Kidney glomerular epithelial cell (primary cell): ENCODE measurements at places on chromosomes 5 and 9.

DNA sequence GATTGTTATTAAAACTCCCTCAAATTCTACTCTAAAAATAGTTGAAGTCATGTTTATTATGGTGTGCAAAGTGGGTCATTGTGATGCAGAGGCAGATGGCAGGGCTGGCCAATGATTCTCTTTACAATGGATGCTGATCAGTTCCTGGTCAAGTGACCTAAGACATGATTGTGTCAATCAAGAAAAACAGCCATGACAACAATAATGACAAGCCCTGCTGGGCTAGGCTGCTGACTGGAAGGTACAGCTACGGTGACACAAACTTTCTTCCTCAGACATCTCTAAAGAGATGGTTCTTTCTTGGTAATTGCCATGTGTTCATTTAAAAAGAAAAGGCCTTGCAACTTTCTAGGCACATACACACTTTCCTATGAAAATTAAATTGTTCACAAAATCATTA lies 3.6 kb downstream of the SLC24A2 start:
- DNase-seq: no peak

DNA sequence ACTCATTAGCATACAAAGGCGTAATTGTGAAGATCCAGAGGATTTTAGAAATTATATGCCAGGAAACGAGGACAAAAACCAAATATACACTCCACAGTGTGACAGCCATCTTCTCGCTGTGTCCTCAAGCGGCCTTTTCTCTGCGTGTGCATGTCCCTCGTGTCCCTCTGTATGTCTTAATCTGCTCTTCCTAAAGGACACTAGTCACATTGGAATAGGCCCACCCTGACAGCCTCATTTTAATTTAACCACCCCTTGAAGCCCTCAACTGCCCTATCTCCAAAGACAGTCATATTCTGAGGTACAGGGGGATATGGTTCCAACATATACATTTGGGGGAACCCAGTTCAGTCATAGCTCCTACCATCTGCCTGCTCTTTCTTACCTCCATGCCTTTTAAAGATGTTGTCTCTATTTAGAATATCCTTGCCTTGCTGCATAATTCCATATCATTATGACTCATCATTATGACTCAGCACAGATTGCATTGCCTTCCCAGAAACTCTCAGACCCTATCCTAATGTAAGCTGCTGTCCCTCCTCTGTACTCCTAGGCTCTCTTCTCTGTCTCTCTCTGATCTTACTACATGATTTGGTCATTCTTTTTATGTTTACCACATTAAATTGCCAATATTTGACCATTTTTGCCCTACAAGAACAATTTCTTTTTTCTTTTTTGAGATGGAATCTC lies 210.9 kb downstream of the AOPEP start:
- DNase-seq: peak; percentile 48

DNA sequence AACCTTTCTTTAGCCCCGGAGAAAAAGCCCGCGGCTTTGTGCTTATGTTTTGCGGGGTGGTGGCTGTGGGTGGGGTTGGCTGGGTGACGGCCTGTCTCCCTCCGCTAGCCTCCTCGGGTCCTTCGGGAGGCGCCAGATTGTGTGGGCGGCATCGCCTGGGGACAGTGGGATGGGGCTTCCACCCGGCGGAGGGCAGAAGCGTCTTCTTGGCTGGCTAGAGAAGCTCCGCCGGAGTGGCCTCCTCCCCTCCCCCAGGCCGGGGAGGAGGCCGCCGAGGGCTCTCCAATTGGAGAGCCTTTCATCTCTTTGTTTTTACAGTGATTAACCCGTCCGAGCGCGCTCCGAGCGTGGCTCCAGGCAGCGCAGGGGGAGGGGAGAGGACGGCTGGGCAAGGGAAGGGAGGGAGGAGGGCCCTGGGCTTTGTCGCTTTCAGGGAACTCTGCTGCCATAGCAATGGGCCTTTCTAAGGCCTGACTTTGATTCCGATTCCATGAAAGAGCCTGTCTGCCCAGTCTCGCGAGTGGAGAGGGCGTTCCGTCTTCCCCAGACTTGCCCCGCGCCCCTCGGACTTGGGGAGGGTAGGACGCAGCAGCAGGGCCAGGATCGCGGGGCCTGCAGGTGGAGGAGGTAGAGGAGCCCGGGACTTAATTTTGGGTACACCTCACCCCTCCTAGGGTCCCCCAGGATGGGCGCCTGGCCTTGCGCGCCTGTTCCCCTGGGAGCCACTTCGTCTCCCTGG lies 36.7 kb upstream of the TIFAB start:
- DNase-seq: peak; percentile 41

DNA sequence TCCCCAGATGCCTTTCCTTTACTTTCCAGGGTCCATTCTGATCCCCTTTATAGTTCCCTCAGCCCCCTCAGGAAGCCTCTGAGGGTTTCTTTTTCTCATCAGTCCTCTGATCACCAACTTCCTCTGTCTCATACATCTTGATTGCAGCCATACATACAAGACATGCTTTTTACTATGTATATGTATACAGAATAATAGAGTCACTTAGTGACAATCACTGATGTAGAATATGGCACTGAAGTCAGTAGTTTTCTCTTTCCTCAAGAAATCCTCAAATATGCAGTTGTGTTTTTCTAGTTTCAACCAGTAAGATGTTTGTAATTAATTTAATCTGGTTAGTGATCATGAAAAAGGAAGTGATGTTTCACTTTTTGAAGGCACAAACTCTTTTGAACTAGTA lies 364.1 kb downstream of the MAN2A1 start:
- DNase-seq: no peak

DNA sequence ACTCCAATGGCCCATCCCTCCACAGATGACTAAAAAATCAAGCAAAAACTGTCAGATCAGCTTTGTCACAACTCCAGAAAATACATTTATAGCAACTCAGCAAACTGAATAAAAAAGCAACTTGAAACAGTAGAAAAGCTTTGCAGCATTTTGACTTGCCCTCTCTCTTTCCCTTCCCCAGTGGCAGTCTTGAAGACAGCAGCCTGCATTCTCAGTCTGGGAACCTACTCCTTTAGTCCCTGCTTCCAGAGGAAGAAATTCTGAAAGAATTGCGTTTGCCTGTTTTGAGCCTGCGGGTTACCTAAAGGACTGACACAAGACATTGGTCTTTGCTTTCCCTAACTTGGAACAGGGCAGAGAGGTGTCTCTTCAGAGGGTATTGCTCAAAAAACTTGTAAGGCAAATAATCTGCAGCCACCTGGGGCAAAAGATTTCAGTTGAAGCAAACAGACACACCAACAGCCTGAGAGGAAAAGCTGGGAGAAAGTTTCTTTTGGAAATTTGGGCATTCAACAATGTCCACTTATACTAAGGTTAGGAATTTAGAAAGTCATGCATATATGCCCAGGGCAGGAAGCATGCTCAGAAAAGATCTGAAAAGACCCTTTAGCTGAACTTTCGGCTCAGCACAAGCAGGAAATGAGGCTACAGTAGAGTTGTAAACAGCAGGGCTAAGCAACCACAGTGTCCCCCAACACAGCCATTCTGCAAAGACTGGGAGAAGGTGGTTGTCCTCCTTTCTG lies 15.2 kb upstream of the SLC35D2 start:
- DNase-seq: no peak

DNA sequence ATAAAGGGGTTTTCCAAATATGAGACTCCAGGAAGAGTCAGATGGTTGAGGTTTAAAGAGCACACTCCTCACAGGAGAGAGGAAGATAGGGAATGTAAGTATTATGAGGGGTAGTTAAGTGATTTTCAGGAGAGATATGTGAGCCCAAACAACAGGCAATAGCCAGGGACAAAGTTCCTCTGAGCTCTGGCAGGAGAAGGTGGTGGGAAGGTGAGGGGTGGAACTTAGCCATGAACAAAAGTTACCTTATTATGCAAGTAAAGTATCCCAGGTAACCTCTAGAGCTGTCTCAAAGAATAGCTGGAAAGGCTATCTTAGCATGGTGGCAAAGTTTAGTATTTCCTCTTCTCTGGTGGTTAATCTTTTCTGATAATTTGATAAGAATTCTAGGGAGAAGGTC lies 450.5 kb upstream of the PTPRD start:
- no peak for DNase-seq

GRCh38 chr5:146788898-146789297 lies 89.7 kb downstream of the PPP2R2B start:
- no peak for DNase-seq

GRCh38 chr9:127402401-127403090 lies 5.6 kb downstream of the SLC2A8 start:
- DNase-seq: no peak

GRCh38 chr5:175535796-175536195 lies 57.4 kb downstream of the SFXN1 start:
- no peak for DNase-seq

DNA sequence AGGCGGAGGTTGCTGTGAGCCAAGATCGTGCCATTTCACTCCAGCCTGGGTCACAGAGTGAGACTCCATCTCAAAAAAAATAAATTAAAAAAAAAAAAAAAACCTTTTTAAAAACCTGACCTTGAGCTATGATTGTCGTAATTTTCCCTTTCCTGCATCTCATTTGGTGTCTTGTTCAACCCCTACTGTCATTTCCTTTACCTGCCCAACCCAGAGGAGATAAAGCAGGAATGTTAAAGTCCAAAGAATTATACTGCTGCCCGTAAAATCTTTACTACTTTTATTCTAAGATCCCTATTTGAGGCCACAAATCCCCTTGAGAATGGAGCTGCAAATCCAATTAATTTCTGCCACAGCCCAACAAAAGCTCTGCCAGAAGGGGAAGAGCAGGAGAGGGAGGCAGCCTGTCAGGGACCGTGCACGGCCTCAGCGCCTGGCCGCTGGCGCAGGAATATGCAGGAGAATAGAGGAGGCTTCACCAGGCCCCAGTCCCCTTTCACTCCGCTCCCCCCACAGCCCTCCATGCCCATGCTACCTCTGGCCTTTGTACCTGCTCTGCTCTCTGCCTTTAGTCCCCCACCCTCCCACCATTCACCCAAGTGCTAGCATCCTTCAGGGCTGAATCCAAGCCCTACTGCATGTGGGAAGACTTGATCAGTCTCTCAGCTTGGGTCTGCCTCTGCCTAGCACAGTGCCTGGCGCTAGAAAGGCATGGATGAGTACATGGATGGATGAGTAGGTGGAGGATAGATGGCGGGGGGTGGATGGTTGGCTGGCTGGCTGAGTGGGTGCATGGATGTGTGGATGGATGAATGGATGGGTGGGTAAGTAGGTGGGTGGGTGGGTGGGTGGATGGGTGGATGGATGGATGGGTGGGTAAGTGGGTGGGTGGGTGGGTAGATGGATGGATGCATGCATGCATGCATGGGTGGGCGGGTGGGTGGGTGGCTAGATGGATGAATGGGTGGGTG lies 99.8 kb upstream of the SARDH start:
- DNase-seq: no peak

GRCh38 chr5:110653231-110653970 lies 73.1 kb downstream of the TMEM232 start:
- DNase-seq: no peak

GRCh38 chr9:79287708-79288290 lies 284.0 kb upstream of the TLE4 start:
- DNase-seq: no peak

- no peak for DNase-seq
These were observed 19.4 kb downstream of the ZNF618 start for GRCh38 chr9:113895526-113895925.

- no peak for DNase-seq
These were observed 24.8 kb downstream of the CSF1R start for GRCh38 chr5:150061538-150061995.

DNA sequence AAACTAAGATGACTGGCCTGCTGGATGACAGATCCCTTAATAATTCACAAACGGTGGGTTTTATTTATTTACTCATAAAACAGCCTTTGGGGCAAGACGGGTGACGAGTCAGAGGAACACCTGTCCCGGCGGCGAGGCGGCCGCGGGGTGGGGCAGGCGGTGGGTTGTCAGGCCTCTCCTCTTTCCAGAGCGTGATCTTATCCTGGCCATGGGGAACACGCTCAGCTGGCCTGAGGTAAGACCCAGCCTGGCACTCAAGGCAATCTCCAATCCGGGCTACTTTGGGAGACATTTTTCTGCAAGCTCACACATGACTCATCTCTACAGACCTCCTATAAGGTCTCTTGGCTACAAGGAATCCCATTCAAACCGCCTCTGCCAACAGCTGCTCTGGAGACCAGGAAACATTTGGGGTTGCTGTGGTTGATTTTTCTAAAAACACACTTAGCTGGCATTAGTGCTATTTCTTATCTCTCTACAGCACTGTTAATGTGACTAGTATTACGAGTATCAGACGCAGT lies 6.3 kb downstream of the RAPGEF1 start:
- peak; percentile 99 for DNase-seq

- DNase-seq: peak; percentile 54
These were observed 62.1 kb downstream of the C9orf50 start for GRCh38 chr9:129558551-129559505.

DNA sequence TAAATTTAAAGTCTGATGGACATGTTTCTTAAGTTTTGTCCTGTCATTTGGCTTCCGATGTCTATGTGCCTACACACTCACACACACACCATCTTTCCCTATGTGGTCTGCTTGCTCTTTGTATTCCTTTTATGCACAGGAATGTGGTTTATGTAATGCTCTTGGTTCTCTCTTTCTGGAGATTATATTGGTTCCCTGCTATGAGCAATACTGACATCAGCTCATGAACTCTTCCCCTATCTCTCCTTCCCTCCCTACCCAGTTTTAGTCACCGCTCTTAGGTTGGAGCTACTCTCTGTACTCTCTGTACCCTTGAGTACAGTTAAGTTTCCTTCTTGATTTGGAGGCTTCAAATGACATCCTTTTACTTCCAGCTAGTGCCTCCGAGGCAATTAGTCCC lies 77.9 kb upstream of the MVB12B start:
- peak; percentile 72 for DNase-seq

- DNase-seq: no peak
These were observed 123.2 kb upstream of the FBXL7 start for GRCh38 chr5:15376803-15377202.

DNA sequence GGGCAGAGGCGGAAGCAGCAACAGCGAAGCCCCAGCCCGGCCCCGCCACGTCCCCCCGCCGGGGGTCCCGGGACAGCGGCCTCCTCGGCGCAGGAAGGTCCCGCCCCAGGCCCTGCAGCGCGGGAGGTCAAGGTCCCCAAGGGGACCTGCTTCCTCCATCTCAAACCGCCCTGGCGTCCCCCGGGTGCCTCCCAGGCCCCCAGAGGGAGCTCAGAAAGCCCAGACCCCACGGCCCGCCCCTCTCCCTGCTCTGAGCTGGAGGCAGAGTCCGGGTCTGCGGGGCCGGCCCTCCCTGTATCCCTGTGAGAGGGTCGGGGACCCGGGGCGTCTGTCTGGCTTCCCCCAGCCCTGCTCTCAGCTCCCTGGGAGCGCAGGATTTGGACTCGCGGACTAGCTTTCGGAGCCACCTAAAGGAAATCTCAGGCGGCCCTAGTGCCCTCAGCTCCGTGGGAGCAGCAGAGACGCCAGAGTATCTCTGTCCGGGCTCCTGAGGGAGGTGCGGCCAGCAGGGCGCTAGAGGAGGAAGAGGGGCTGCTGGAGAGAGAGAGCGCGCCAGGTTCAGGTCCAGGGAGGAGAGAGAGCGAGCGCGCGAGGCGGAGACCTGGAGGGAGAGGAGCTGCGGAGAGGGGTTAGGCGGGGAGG lies 30.7 kb downstream of the EXOC3 start:
- DNase-seq: peak; percentile 18

GRCh38 chr5:127101533-127101932 lies 28.2 kb upstream of the C5orf63 start:
- DNase-seq: no peak

- DNase-seq: peak; percentile 40
These were observed 564.7 kb downstream of the PDE4D start for GRCh38 chr5:59328709-59329296.

GRCh38 chr5:168879331-168879730 lies 300.2 kb upstream of the PANK3 start:
- DNase-seq: no peak
